AG09309 (cell line): ENCODE measurements at places on chromosomes 12 and 14.

- DNase-seq: no peak
Observed at GRCh38 chr12:32949815-32950214, 53.2 kb upstream of the PKP2 start.

- no peak for DNase-seq
Observed at GRCh38 chr12:121795034-121795968, 1.8 kb upstream of the RHOF start.

DNA sequence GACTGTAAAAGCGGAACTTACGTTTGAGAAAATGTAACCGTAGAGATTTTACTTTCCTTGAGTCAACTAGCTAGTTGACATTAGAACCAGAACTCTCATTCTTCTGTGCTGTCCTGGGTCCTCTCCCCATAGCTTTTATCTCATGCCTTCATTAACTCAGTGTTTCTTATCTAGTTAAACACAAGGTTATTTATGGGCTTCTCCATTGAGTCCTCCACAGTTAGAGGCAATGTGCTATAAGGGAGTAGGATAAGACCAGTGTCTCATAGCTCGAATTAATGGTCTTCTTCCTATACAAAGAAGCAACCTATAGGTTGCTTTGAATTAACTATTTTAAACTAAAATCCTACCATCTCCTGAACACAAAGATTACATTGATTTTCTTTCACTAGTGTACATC, 129.8 kb downstream of the ACSS3 start:
- DNase-seq: no peak

- no peak for DNase-seq
Observed at GRCh38 chr12:106074361-106074705, 64.4 kb downstream of the NUAK1 start.

GRCh38 chr12:46743456-46743855, 82.3 kb downstream of the SLC38A4 start:
- DNase-seq: no peak

- no peak for DNase-seq
Observed at GRCh38 chr14:84806622-84807021, 723.3 kb upstream of the FLRT2 start.

- DNase-seq: no peak
Observed at GRCh38 chr12:26429070-26429691, 233.8 kb downstream of the SSPN start.

GRCh38 chr14:83697099-83697498, 1832.8 kb upstream of the FLRT2 start:
- DNase-seq: no peak

GRCh38 chr14:48027115-48027514, 351.7 kb upstream of the MDGA2 start:
- no peak for DNase-seq

DNA sequence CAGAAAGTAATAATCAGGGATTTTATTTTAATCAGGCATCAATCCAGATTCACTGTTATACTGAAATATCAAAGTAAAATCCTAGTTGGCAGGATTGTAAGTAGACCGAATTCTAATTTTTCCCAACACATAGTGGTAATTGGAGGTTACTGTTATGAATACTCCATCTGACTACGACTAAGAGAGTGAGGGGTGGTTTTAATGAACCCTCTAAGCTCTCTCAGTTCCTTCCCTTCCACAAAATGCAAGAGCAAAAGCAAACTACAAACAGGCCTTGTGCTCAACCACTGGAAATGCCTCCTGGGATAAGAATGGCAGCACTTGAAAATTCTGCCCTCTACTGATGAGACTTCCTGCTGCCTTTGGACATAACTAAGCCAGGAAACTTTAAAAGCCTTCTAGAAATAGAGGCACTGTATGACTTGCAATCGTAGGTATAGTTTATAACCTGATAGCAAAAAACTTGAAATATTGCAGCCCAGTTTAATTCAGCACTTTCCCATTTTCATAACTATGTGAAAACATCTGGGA, 184.8 kb downstream of the SLC16A7 start:
- peak; percentile 3 for DNase-seq

DNA sequence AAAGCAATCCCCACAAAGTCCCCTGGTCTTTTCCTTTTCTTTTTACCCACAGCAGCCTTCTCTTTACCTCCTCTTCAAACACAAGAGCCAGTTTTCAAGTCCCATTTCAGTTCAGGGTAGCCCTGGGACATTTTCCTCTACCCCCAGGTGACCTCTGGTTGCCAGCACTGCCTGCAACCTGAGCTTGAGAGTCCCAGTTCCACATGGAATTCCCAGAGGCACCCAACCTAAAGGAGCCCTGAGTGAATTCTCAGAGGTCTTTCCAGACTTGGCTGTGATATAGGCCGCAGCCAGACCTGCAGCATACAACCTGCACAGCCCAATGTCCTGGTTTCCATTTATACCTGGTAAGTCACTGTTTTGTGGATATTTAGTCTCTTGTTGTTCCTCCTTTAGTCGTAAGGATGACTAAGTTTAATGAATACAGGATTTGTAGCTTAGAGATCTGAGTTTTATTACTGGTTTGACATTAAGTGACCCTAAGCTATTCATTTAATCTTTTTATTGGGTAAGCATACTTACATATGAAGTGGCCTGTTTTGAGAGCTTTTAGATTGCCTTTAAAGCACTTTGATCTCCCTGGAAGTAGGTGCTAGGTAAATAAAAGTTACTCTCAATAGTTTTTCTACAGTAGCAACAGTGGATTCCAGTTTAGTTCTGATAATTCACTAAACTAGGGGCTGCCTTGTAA, 159.8 kb downstream of the TGFB3 start:
- DNase-seq: no peak

GRCh38 chr12:109088818-109089217, 4.5 kb downstream of the ALKBH2 start:
- DNase-seq: no peak

GRCh38 chr12:69269736-69270135, 30.4 kb downstream of the CPSF6 start:
- DNase-seq: no peak

- no peak for DNase-seq
Observed at GRCh38 chr12:41497409-41497808, 309.3 kb downstream of the PDZRN4 start.

GRCh38 chr14:33776871-33777270, 174.0 kb downstream of the EGLN3 start:
- no peak for DNase-seq

GRCh38 chr12:53750812-53751335, 905 bp downstream of the CISTR start:
- DNase-seq: no peak

DNA sequence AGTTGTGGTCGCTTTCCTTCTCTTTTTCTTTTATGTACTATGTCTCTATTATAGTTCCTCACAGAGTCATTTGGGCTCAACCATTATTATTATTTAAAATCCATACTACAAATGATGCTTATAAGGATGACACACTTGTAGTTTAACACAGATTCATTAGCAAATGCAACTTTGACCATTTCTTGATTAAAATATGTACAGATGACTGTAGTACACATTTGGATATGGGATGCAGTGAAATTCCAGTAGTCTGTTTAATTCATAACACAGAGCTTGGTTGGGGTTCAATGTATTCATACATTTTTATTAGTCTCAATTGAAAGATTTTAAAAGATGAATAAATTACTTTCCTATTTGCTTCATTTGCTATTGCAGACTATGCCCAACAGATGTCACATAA, 30.0 kb downstream of the SLC38A1 start:
- DNase-seq: no peak

DNA sequence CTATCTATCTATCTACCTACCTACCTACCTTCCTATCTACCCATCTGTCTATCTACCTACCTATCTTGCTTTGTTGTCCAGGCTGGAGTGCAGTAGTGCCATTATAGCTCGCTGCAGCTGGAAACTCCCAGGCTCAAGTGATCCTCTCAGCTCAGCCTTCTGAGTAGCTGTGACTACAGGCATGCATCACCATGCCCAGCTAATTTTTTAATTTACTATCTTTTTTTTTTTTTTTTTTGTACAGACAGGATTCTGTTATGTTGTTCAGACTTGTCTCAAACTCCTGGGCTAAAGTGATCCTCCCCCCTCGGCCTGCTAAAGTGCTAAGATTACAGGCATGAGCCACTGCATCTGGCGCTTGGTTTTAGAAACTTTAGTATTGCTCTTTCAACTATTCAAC, 762.4 kb downstream of the SLC6A15 start:
- no peak for DNase-seq

DNA sequence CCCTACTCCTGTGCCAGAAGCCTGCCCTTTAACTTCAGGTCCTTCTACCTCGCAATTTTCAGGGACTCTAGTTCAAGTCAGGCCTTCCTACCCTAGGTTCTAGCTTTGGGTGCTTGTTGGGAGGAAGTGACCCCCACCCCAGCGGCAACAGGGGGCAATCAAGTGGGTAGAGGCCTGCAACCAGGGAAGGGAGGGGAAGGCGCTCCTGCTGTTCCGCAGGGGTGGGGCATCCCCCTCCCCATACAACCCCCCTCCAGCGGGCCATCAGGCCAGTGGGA, 204 bp upstream of the PRPH start:
- no peak for DNase-seq

DNA sequence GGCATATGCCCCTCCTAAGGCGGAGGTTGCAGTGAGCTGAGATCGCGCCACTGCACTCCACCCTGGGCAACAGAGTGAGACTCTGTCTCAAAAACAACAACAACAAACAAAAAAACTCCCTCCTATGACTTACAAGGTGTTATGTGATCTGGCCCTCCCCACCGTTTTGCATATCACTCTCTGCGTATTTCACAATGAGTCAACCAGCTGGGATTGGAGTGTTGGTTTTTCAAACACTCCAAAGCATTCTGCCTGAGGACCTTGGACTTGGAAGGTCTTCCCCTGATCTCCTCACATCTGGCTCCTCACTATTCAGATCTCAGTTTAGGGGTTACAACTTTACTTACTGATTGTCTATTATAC, 14.0 kb downstream of the MANSC1 start:
- DNase-seq: no peak

DNA sequence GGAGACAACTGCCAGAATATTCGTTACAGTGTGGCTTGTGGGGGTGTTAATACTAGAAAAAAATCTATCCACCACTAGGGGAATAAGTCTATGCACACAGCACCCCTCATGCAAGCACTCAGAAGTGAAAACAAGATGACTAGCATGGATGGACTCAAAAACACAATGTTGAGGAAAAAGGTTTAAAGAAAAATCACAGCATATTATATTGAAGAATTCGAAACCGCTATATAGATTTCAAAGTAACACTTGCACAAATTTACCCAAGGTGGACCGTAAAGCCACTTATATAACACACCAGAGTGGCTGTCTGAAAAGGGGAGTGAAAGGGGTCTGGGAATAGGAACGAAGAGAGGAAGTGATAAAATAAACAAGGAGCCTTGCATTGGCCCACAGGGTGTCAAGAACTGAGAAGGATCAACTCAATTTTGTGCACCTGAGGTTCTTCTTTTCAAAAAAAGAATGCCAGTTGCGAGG, 544 bp downstream of the ABCD4 start:
- DNase-seq: no peak

DNA sequence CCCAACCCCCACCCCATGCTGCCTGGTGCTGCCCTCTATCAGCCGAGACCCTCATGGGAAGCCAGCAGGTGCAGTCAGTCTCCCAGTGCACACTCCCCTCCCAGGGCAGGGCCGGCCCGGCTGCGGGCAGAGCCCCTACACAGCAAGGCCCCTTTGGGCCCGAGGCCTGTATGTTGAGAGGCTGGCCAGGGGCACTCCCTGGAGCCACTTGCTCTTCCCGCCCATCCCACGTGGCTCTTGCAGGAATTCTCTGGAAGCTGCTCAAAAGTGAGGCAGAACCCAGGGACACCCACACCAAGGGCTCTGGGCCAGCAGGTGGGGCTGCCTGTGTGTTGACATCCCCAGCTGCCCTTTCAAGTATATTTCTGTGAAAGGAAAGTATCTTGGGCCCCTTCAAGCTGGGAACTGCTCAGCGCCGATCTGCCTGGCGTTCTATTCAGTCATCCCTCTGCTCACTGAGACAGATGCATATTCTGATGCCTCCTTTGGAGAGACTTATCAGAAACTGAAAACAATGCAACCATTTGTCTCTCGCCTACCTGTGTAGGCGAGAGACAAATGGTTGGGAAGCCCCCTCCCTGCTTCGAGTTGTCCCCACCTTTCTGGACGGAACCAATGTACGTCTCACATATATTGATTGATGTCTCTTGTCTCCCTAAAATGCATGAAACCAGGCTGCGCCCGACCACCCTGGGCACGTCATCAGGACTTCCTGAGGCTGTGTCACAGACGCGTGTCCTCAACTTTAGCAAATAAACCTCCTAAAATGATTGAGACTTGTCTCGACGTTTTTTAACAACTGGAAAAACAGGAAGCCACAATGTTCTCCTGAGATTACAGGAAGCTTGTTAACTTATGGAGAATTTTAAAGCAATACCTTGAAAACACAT, 6.0 kb downstream of the GPR132 start:
- DNase-seq: no peak

GRCh38 chr12:90915353-90915752, 39.6 kb downstream of the CCER1 start:
- no peak for DNase-seq

- no peak for DNase-seq
Observed at GRCh38 chr12:119693511-119693910, 25.6 kb downstream of the PRKAB1 start.

DNA sequence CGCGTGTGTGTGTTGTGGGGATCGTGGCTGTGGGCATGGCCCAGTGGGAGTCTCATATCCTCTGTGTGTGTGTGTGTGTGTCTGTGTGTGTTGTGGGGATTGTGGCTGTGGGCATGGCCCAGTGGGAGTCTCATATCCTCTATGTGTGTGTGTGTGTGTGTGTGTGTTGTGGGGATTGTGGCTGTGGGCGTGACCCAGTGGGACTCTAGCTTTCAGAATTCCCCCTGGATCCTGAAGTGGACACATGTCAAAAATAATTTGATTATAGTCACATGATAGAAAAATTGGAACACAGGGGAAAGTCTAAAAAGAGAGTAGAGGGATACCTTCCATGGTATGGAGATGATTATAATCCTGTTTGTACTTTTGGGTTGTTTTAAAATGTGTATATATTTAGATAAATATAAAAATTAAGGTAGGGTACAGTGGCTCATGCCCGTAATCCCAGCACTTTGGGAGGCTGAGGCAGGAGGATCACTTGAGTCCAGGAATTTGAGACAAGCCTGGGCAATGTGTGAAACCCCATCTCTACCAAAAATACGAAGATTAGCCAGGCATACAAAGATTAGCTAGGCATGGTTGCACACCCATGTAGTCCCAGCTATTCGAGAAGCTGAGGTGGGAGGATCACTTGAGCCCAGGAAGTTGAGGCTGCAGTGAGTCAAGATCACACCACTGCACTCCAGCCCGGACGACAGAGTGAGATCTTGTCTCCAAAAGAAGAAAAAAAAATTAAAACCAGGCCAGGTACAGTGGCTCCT, 11.0 kb downstream of the PAPLN start:
- DNase-seq: no peak

- DNase-seq: no peak
Observed at GRCh38 chr12:64983771-64984278, 137.3 kb downstream of the WIF1 start.
